ENCODE measurements at places on chromosomes 6 and 20. TPM values are rescaled to one million over a fixed set of nuclear protein-coding genes. Genes with fewer than 3 reads are reported as not detected.

The RGS17 gene
- 4.7 TPM for total RNA-seq

GRCh38 chr6:14016935-14017625 is 92.3 kb downstream of the RNF182 start:
- peaks cover 33% of the 10 kb centered on the region for H3K4me1 ChIP-seq
- no peaks in the 10 kb centered on the region for H3K36me3 ChIP-seq
- peak overlapping the region; percentile 30 for H3K27ac ChIP-seq
- H3K27me3 ChIP-seq: no peaks in the 10 kb centered on the region

DNA sequence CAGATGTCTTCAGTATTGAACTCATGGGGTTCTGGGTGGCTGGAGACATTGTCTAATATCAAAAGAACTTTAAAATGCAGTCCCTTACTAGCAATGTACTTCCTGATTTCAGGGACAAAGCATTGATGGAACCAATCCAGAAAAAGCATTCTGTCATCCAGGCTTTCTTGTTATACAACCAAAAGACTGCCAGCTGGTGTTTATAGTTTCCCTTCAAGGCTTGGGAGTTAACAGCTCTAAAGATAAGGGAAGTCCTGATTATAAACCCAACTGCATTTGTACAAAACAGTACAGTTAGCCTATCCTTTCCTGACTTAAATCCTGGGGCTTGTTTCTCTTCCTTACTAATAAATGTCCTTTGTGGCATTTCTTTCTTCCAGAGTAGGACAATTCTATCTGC is 160.0 kb downstream of the COL21A1 start:
- H3K27me3 ChIP-seq: no peaks in the 10 kb centered on the region
- H3K4me1 ChIP-seq: peaks cover 6% of the 10 kb centered on the region
- H3K36me3 ChIP-seq: no peaks in the 10 kb centered on the region
- no peak for DNase-seq

DNA sequence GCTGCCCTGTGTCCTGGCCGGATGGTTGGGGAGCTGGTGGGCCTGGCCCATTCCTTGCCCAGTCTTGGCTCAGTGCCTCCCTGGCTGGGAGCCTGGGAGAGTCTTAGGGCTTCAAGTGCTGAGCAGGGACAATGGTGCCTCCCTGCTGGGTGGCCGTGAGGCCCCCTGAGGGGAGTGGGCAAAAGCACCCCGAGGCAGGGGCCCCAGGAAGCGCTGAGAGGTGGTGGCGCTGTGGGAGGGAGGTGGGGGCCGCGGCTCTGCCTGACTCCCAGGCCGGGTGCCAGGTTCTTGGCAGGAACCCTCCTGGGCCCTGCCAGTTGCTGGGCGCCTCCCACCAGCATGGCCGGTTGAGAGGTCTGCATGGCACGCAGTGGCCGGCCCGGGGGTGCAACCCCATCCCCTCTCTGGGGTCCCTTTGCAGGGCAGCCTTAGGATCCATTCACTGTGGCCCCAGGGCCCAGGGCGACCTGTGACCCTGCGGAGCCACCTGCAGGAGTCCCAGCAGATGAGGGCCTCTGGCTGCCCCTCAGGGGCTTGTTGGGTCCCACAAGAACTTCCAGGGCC is 9.2 kb upstream of the RPS21 start:
- no peaks in the 10 kb centered on the region for H3K27me3 ChIP-seq
- DNase-seq: no peak
- peaks cover 16% of the 10 kb centered on the region for H3K4me1 ChIP-seq
- H3K36me3 ChIP-seq: peaks cover 10% of the 10 kb centered on the region

The PCMT1 gene
- total RNA-seq: 65.5 TPM

DNA sequence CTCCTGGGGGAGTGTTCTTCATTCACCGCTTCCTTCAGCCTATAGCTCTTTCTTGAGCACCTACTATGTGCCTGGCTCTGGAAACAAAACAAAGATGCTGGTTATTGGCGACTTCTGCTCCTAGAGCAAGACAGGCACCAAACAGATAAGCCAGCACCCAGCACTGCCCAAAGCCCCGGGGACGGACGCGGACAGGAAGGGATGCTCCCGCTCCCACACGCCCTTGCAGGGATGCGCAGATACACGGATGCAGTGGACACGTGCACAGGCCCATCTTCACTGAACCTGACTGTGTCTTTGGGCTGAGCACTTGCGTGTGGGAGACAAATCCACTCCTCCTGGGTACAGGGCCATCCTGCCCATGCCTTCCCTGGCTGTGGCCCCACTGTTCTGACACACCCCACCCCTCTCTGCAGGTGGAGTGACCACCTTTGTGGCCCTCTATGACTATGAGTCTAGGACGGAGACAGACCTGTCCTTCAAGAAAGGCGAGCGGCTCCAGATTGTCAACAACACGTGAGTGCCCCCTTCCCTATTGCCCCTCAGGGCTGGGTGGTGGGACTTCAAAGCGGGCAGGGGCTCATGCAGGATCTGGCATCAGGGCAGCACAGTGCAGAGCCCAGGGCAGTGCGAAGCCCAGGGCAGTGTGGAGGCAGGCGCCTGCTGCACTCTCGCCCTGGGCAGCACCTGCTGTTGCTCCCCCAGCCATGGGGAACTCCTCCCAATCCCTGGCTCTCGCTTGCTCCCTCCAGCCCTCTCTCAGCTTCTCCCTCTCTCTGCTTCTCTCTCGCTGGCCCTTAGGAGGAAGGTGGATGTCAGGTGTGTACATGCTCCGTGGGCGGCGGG is 39.9 kb downstream of the SRC start:
- DNase-seq: no peak
- no peak overlapping the region for H3K4me3 ChIP-seq
- H3K36me3 ChIP-seq: peaks cover 4% of the 10 kb centered on the region
